Cerebellar nuclear complex (tissue), 1 donor: ENCODE measurements at places on chromosomes 13 and 19.

DNA sequence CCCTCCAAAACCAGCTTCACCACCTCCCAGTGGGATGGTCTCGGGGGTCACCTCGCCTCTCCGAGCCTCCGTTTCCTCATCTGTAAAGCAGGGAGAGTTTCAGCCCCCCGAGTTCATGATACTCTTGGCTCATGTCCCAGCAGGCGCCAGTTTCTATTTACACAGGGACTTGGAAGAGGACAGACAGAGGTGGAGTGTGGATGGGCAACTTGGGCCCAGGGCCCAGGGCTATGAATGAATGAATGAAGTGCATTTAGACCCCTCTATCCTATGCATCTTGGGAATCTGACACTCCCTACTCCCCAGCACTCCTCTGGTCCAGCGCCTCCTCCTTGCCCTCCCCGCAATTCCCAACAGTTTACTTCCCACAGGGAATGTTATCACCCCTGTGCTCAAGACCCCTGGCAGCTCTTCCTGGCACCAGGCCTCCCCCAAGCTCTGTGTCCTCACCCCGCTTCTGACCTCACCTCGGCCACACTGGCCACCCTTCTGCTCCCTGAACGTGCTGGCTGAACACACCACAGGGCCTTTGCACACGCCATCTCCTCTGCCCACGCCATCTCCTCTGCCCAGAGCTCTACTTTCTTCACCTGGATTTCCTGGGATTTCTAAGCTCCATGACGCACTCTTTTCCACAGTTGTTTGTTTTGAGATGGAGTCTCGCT, 4.9 kb upstream of the C2CD4C start:
- DNase-seq = no peak

DNA sequence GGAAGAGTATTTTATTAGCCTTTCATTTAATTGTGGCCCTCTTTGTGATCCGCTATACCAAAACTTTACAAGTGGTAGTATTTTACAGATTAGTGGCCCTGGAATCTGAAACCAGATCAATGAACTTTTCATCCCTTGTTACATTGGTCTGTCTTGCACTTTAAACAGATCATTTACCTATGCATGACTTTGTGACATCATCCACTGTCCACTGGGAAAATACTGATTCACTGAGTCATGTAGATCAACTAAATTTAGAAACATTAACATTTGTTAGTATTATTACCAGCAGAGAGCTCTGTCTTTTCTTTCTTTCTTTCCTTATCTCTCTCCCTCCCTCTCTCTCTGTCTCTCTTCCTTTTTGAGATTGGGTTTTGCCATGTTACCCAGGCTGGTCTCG, 17.5 kb downstream of the PCDH8 start:
- no peak for DNase-seq

DNA sequence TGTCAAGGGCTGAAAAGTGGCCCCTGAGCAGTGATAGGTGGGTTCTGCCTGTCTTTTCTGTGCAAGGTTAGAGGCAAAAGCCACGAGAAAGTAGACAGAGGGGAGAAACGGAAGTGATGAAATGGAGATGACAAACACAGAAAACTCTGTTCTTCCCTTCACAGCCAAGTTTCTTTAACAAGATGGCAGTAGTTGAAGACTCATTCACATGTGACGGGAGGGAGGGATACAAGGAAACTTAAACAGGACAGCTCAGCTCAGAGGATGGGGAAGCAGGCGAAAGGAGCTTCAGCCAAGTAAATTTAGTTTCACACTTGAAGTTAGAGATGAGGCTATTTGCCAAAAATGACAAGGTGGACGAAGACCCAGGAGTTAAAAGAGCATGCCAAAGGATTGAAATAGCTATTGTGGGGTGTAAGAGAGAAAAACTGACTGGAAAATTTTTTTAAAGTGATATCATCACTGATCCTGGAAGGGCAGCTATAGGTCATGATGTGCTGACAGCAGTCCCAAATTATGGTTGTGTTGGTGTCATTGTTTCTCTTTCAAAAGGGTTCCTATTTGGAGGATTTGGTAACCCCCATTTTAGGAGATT, 347.9 kb downstream of the EFNB2 start:
- no peak for DNase-seq

DNA sequence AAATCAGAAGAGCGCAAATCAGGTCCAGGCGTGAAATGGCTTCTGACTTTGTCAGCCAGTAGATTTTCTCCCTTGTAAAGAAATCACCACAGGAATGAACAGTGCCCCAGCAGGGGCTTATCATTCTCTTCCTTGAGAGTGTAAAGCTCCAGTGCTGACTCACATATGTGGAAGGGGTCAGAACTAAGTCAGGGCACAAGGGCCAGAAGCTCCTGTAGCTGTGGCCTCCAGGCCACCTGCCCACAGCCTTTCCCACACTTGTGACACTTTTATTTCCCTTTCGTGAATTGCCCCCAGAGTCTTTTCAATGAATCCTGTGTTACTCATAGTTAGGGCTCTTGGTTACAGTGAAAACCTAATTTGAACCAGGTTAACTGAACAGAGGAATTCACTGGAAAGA, 99.6 kb downstream of the SUCLA2 start:
- DNase-seq = no peak

GRCh38 chr19:4914736-4915501, 5.6 kb downstream of the UHRF1 start:
- DNase-seq = no peak

DNA sequence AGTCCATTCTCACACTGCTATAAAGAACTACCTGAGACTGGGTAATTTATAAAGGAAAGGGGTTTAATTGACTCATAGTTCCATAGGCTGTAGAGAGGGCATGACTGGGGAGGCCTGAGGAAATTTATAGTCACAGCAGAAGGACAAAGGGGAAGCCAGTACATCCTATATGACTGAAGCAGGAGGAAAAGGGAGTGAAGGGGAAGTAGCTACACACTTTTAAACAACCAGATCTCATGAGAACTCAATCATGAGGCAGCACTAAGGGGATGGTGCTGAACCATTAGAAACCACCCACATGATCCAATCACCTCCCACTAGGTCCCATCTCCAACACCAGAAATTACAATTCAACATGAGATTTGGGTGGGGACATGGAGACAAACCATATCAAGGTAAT, 209.1 kb downstream of the DIAPH3 start:
- DNase-seq = no peak

- no peak for DNase-seq
These were observed 67.7 kb upstream of the RAP2A start for GRCh38 chr13:97366172-97366688.

- DNase-seq = no peak
These were observed 178.8 kb downstream of the KCTD12 start for GRCh38 chr13:76707360-76707759.

GRCh38 chr19:43362745-43363144, 9.3 kb downstream of the CD177 start:
- no peak for DNase-seq

DNA sequence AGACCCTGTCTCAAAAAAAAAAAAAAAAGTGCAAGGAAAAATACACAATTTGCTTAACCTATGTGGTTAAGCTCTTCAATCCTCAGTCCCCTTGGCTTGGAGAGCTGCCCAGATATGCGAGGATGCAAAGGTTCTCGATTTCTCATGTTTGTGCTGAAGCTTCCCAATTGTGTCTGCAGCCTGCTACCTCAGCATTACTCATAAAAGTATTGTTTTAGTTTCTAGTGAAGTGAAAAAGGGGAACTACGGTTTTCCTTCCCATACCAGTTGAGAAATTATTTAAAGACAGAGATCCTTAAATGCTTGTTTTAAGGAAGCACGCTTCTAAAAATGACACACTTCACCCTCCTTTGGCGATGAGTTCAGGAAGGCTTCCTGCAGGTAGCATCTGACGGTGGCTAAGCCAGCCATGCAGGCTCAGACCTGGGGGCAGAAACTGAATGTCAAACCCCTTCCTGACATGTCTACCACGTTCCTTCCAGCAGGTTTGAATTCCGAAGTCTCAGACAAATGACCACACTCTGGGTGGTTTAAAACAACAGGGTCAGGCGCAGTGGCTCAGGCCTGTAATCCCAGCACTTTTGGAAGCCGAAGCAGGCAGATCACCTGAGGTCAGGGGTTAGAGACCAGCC, 47.9 kb downstream of the RUBCNL start:
- no peak for DNase-seq

- no peak for DNase-seq
These were observed 31.8 kb upstream of the CBY2 start for GRCh38 chr13:45670189-45670885.

- no peak for DNase-seq
These were observed 460.8 kb downstream of the TBC1D4 start for GRCh38 chr13:75021151-75021550.

- no peak for DNase-seq
These were observed 330.7 kb downstream of the PCDH20 start for GRCh38 chr13:61084988-61085387.

GRCh38 chr13:108225440-108225839, 7.2 kb downstream of the ABHD13 start:
- no peak for DNase-seq

- no peak for DNase-seq
These were observed 56.1 kb downstream of the PSPC1 start for GRCh38 chr13:19726611-19727010.

- no peak for DNase-seq
These were observed 123.4 kb downstream of the NUFIP1 start for GRCh38 chr13:44865722-44866410.

GRCh38 chr19:3963458-3964255, 7.2 kb downstream of the DAPK3 start:
- no peak for DNase-seq

DNA sequence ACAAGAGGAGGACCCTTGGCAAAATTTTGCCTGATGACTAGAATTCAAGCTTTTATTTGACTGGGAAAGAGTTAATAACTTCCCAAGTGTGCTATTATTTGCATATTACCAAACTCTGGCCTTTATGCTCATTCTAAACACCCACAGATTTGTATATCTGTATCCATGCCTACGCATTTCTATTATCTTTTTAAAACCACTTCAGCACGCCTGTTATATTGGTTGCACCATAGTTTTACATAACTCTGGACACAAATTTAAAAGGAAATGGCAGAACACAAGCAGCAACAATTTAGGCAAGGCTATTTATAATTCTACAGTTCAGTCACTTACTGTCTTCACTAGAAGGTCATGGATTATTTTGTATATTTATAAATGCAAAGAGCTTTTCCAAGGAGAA, 3.7 kb upstream of the RASL11A start:
- no peak for DNase-seq

GRCh38 chr19:48681127-48681470, 8.3 kb upstream of the NTN5 start:
- DNase-seq = no peak

- no peak for DNase-seq
These were observed 6.7 kb downstream of the DBP start for GRCh38 chr19:48630296-48631063.

DNA sequence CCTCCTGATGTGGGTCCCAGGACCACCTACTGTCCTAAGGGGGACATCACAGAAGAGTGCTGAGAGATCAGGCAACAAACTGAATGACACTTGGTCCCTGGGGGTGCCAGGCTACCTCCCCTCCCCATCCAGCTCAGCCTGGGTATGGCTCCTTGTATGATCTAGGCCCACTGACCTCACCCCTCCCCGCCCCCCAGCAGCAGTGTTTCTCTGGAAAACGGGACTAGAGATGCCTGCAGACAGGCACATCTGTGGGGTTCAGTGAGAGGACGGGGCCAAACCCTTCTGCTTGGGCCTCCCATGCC, 9.3 kb downstream of the ACP4 start:
- DNase-seq = no peak

GRCh38 chr13:28349371-28349770, 145.6 kb downstream of the FLT1 start:
- DNase-seq = no peak

DNA sequence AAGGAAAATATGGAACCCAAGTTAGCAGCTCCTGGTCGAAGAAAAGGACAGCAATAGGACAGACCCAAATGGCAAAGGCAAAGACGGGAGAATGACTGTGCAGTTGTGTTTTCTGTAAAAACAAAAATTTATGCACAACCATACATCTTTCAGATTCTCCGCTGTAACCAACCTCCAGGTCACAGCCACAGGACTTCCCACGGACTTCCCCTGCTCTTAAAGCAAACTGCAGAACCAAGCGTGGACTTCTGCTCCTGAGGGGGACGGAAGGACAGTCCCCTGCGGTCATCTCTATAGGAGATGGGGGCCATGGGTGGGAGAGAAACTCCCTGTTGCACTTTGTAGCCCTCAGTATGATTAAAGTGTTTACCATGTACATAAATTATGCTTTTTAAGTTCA, 2.5 kb downstream of the GRTP1 start:
- no peak for DNase-seq

DNA sequence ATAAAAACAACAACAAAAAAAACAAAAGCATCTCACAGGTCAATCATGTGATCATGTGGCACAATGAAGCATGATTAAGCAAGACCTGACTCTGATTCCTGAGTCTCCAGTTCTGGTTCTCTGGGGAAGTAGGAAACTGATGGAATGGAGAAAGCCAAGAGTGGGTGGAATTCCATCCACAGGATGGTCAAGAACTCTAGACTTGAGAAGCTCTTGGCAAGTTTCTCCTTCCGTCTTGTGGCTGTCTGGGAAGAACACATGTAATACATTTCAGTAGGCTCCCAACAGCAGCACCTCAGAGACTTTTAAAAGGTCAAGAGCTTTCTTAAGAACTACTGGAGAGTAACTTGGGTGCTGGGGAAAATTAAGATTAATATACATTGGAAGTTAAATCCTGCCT, 78.6 kb upstream of the TSHZ3 start:
- no peak for DNase-seq

- DNase-seq = no peak
These were observed 800.2 kb downstream of the EFNB2 start for GRCh38 chr13:105735281-105735680.

- no peak for DNase-seq
These were observed 10.8 kb upstream of the BCAT2 start for GRCh38 chr19:48821633-48822032.
